Substantia nigra (tissue), 51 donors: ENCODE measurements at places on chromosomes 13 and 19.

- DNase-seq, result no peak
These were observed 6.3 kb downstream of the SH3GL1 start for GRCh38 chr19:4393947-4394590.

DNA sequence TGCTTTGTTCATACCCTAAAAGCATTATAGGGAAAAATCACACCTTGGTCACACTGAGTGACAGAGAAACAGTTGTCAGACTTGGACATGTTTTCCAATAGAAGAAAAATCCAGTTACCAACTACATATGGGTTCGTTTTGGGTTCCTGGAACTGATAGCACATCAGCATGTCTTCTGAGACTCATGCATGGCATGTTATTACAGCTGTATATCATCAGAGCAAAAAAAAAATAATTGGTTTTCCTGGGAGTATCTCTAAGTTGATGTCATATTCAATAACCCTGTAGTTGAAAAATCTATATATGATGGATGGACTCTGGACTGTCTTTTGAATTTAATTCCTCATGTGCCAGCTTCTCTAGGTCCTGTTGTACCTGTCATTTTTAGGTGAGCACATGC is 211.6 kb downstream of the DNAJC15 start:
- DNase-seq, result no peak

GRCh38 chr13:76720416-76720815 is 165.8 kb downstream of the KCTD12 start:
- DNase-seq, result no peak

DNA sequence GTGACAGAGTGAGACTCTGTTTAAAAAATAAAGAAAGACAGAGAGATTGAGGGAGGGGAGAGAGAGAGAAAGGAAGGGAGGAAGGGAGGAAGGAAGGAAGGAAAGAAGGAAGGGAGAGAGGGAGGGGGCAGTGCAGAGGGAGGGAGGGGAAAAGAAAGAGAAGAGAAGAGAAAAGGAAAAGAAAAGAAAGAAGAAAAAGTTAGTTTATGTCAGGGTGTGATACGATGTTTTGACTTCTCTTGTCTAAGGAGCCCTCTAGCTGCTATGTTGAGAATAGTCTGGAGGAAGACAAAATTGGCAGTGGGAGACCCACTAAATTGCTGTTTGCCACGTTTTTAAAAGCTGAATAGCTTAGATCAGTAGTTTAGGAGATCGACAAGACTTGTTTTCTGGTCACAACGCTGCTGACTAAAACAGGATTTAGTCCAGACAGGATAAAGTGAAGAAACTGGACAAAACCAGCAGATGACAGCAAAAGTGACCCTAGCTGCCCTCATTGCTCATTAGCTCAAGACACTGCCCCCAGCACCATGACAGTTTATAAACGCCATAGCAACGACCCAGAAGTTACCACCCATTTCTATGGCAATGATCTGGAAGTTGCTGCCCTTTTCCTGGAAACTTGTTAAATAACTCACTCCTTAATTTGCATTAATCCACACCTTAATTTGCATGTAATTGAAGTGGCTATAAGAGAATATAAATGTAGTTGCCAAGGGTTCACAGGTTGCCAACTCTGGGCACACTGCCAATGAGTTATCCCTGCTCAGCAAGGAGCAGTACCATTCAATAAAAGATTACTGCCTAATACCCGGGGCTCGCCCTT is 11.1 kb downstream of the TEX101 start:
- no peak for DNase-seq

DNA sequence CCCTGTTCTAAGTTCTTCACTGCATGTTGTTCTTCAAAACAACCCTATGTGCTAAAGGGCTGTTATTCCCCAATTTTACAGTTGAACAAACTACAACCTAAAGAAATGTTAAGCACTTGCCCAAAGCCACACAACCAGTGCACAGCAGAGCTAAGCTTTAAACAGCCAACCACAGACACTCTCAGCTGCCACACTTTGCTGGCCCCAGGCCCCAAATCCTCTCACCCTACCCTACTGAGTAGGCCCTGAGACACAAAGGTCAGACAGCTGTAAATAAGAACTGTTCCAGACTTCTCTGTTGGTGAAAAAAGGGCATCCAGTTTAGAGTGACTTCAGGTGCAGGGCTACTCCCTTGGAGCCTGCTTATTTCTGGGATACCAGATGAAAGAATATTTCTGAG is 30.0 kb downstream of the GRIK5 start:
- DNase-seq, result no peak

DNA sequence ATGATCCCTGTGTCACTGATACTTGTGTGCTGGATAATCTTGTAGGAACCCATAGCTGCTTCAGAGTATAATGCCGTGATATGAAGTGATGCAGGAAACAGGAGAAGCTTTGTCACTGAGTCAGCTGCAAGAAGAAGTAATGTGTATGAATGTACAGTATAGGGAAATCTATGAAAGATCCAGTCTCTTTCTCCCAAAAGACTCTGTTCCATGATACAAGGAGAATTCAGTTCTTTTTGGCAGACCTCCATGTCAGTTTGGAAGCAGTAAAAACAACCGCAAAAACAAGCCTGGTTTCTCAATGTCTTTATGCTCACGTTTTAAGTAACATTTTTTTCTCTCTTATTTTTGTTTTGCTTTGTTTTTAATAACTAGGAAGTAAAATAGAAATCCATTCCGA is 33.9 kb downstream of the PCDH17 start:
- no peak for DNase-seq

- DNase-seq, result no peak
These were observed 1.2 kb downstream of the NOSIP start for GRCh38 chr19:49579193-49579592.

DNA sequence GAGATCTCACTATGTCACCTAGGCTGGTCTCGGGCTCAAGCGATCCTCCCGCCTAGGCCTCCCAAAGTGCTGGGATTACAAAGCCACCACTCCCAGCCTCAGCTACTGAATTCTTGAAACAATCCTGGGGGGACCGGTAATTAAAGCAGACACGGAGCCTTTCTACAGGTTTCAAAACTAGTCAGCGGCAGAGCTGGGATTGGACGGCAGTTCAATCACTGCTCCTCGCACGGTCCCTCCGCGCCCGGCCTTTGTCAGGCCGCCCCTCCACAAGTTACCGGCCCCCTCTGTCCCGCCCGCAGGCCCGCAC is 229 bp downstream of the BORCS8 start:
- no peak for DNase-seq

DNA sequence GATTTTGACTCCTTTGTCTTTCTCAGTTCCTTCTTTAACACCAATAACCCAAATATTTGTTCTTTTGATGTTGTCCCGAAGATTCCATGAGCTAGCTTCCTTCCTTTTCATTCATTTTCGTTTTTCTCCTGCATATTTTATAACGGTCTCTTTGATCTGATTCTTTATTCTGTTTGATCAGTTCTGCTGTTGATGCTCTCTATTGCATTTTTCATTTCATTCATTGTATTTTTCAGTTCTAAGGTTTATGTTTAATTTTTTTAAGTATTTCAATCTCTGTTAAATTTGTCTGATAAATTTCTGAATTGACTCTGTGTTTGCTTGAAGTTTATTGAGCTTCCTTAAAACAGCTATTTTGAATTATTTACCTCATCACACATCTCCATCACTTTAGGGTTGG is 68.4 kb upstream of the LRCH1 start:
- DNase-seq, result no peak

DNA sequence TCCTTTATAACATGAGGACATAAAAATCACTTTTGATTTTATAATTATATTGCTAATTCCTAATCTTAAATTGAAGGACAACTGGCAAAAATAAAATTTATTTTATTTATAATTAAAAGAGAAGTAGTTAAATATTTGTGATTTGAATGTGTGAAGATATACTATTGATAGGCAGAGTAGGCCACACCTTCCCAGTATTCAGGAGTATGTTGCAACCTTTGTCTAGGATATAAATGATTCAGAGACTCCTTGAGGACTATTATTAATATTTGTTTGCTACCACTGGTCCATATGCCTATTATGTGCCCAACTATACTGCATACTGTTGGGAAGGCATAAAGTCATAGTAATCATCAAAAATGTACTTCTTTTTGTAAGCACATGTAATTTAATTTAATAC is 94.2 kb downstream of the CDADC1 start:
- no peak for DNase-seq

DNA sequence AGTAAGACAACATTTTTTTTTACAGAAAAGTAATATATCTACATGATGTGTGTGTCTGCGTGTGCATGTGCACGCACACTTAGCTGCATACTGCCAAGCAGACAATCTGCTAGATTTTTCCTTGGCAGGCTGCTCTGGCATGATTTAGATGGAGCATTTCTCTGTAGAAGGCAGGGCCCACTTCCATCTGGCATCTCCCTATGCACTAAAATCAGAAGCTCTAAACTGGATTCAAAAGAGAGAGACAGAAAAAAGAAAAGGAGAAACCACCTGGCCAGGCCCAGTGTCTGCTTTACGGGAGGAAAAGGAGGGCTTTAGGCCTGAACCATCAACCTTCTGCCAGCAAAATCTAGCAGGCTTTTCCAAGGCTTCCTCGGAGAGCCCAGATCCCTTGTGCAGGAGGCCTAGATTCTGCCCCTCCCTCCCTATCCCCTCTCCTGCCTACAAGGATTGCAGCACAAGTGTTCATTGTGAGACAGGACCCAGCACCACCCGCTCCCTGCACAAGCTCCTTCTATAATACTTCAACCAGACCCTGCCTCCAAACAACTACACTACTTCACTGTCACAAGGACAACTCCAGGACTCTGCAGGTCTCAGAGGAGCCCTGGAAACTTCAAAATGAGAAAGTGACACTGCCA is 99.3 kb downstream of the DOCK9 start:
- DNase-seq, result peak; percentile 20

DNA sequence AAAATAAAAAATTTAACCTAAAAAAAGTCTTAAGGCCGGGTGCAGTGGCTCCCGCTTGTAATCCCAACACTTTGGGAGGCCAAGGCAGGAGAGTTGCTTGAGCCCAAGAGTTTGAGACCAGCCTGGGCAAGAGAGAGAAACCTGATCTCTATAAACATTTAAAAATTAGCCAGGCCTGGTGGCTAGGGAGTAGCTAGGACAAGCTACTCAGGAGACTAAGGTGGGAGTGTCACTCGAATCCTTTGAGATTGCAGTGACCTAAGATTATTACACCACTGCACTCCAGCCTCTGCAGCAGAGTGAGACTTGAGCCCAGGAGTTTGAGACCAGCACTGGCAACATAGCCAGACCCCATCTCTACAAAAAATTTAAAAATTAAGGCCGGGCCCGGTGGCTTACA is 1.1 kb downstream of the CCDC97 start:
- DNase-seq, result no peak

DNA sequence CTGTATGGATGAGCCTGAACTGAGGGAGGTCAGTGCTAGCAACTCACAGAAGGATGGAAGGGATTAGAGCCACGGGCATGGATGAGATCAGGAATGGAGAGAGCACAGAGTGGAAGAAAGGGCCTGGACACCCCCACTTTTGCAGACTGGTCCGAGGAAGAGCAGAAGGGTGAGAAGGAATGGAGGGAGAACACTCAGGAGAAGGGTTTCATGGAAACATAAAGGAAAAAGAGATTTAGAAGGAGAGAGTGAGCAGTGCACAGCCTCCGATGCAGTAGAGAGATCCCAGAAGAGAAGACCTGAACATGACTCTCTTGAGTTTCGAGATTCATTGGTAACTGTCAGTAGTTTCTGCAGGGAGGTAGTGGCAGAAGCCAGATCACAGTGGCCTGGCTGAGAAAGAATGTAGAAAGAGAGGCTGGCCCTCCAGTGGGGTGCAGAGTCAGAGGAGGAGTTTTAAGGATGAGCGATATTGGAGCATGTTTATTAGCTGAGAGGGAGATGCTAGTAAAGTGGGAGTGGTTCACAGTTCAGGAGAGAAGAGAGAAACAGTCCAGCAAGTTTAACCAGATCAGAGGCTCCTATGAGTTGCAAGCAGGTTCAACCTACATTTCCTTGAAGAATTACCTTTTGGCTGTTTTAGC is 108.9 kb downstream of the ZAR1L start:
- no peak for DNase-seq

DNA sequence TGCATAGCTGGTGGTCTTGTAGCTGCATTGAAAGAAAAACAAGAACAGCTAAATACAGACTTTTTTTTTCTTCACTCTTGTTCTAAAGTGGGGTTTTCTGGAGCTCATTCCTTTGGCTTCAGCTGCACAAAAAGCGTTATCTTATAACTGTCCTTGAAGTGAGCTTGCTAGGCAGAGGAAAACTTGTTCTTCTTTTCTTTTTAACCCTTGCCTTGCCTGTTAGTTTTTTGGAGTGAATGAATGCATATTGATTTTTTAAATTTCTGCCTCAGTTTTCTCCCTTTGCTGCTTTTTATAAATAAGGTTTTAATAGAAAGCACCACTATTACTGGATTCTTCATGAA is 1.5 kb downstream of the ZNF765 start:
- DNase-seq, result no peak

DNA sequence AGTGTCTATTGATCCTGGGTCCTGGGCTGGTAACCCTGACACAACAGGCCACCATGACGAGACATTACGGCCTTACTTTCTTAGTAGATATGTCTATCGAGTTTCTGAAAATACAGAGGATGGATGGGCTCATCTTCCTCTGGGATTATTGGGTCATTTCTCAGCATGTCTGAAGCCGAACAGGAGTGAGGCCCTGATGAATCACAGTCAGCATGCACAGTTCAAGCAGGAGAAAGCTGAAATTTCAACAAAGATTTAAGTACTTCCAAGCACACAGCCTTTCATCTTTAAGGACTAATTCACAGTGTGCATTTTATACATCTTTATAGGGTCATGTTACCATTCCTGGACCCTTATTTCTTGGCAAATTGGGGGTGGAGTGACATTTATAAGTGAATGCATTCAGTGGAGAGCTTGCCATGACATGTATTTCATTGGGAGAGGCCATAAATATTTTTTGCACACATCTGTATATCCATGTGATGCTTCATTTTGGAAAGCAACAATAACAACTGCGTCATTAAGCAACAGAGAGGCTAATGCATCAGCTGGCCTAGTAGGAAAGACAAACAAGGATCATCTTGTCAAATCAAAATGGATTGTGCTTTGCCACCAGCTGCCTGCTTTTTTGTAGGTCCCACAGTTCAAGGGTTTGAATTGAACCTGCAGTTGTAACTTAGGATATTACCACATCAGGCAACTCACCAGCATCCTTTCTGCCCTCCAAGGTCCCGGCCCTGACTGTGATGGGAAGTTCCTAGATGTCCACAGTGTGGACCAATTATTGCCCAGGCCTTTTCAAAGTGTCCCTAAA is 143.5 kb downstream of the DNAJC15 start:
- DNase-seq, result no peak

GRCh38 chr13:94182185-94182761 is 297.2 kb downstream of the DCT start:
- no peak for DNase-seq

- no peak for DNase-seq
These were observed 51.0 kb upstream of the DOCK9 start for GRCh38 chr13:99028890-99029289.

- DNase-seq, result no peak
These were observed 357.8 kb downstream of the DCT start for GRCh38 chr13:94121686-94122085.

- DNase-seq, result no peak
These were observed 770.1 kb upstream of the PCDH20 start for GRCh38 chr13:62185631-62186255.
